ENCODE measurements at places on chromosomes 2 and 18. TPM values are rescaled to one million over a fixed set of nuclear protein-coding genes. Genes with fewer than 3 reads are reported as not detected.

CRYBA2 gene
- total RNA-seq = not detected

FZD7 gene
- 30.3 TPM for total RNA-seq

MOGAT1 gene
- total RNA-seq = not detected

MROH2A gene
- not detected for total RNA-seq

RAMP1 gene
- 21.7 TPM for total RNA-seq

EMILIN2 gene
- 12.4 TPM for total RNA-seq

EN1 gene
- total RNA-seq = 0.32 TPM

MFSD2B gene
- total RNA-seq = 0.13 TPM

TOGARAM2 gene
- total RNA-seq = not detected

RND3 gene
- 63.7 TPM for total RNA-seq

AUP1 gene
- 73.7 TPM for total RNA-seq

WDR54 gene
- total RNA-seq = 88.8 TPM

FOXI3 gene
- total RNA-seq = not detected

GAL3ST2 gene
- total RNA-seq = 0.64 TPM

LRATD1 gene
- total RNA-seq = 0.64 TPM

CD8B gene
- total RNA-seq = not detected

FTCDNL1 gene
- not detected for total RNA-seq

OXER1 gene
- total RNA-seq = 0.13 TPM

CD8B2 gene
- total RNA-seq = not detected

RAB17 gene
- total RNA-seq = not detected

DNAH7 gene
- 1.3 TPM for total RNA-seq

HOXD9 gene
- total RNA-seq = not detected
